ENCODE measurements at places on chromosomes 2 and 18.

GRCh38 chr2:171482877-171483276 lies 39.4 kb upstream of the CYBRD1 start:
- no peak for DNase-seq

DNA sequence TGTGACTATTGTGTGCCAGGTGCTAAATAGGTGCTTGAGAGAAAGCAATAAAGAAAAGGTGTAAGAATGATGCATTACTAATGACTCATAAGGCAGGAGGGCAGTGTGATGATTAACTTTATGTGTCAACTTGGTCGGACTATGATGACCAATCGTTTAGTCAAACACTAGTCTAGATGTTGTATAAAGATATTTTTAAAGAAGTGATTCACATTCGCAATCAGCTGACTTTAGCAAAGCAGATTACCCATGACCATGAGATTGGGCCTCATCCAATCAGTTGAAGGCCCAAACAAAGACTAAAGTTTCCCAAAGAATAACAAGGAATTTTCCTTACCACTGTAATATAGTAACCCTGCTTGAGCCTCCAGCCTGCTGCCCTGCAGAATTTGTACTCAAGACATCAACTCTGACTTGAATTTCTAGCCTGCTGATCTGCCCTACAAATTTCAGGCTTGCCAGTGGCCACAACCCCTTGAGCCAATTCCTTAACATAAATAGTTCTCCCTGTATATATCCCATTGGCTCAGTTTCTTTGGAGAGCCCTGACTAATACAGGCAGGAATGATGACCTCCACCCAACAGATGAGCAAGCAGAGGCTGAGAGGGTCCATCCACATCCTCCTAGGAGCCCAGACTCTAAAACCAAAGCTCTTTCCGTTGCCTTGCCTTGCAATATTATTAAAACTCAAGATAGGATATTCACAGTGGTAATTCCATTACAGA lies 132.6 kb downstream of the ACTR3 start:
- DNase-seq = no peak

DNA sequence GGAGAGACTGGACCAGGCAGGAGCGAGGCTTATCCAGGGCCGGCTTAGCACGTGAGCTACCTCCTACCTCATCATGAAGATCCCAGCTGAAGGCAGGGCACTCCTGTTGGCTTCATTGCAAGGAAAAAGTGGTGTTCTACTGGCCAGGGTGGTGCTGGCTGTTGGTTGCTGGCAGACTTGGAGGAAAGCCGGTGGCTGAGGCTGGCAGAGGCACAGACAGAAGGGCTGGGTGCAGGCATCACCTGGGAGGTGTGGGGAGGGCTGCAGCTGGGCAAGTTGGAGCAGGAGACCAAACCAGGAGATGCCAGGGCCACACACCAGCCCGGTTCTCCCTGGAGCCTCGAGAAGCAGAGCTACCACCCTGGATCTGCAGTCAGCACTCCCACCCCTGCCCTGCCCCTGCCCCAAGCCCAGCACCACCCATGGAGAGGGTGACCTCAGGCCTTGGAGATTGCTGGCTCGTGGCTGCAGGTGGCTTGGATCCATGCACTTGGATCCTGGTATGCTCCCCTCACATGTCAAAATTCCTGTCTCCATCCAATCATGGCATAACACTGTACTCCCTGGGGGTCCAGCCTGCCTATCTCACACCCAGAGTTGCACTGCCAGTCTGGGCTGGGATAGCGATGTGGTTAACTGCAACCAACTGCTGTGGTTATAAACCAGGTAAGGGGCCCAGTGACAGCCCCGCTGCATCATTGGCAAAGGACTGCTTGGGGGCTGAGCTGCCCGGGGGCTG lies 49.7 kb downstream of the GLI2 start:
- DNase-seq = no peak

GRCh38 chr2:95316466-95317122 lies 19.4 kb downstream of the KCNIP3 start:
- no peak for DNase-seq

DNA sequence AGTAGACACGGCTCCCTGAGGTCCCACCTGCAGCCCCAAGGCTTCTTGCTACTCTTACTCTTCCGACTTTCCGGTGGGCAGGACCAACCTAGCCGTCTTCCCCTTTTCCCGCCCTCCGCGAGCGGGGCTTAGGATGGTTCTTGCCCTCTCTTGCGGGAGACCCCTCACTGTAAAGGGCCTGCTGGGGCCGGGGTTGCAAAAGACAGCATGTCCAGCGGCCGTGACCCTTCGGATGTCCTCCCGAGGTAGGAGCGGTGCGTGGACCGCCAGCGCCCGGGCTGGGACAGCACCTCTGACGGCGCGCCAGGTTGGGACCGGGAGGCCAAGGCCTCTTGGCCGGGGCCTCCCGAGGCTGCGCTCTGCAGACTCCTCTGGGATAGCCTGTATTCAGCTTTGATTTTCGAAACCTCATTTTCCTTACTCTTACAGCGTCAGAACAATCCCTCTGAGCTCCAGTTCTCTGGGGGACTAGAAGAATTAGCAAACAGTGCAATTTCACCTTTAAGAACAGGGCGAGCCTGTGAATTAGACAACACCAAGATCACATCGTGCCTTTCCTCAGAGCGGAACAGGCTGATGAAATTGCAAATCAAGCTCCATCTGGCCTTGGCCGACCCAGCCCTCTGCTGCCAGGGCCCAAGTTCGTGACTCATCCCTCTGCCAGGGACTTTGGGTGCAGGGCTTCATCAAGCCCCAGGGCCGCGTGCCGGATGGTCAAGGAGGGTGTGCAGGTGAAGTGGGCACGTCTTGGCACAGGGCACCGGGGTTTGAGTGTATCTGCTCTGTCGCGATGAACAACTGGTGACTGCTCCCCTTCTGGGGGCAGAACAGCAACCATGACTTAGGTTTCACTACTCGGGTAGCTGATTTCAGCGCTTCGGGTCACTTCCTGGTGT lies 777 bp downstream of the MOCOS start:
- no peak for DNase-seq

- DNase-seq = no peak
These were observed 31.9 kb upstream of the SLC25A52 start for GRCh38 chr18:31792580-31792911.

GRCh38 chr2:232816657-232817056 lies 40.3 kb upstream of the KCNJ13 start:
- DNase-seq = no peak

GRCh38 chr2:45253151-45253550 lies 243.9 kb upstream of the SIX2 start:
- DNase-seq = no peak

- no peak for DNase-seq
These were observed 160.5 kb downstream of the TMEM163 start for GRCh38 chr2:134558208-134558830.

DNA sequence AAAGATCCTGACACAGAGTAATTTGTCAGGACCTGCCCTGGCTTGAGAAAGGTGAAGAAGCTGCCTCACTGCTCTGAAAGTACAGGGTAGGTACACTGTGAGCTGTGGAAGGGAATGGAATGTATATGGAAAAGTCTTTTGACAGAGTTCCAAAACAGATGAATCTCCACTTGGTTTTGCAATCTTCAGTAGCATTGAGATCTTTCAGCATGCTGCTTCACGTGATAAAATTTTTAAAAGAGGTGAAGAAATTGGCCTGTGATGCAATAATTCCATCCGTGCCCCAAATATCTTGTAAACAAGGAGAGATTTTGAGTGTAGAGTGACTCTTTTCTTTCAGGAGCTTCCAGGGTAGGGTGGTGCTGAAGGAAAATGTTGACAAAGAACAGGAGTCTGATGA lies 123.1 kb downstream of the OSR1 start:
- DNase-seq = no peak

DNA sequence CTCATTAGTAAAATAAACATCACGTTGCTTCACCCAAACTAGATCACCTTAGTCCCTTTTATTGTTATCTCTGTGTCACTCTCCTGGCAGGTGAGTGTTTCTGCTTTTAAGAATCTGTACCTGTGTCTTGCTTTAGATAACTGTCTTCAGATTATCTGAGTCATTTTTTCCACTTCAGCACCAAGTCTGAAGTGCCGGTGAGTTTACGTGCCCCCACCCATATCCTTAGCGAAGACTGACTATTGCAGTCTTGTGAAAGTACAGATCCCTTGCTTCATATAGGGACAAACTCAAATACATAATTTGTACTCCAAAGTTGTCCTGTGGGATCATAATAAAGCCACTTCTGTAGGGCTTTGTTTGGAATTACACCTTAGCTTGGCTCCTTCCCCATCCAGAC lies 41.1 kb downstream of the SCN2A start:
- DNase-seq = no peak

DNA sequence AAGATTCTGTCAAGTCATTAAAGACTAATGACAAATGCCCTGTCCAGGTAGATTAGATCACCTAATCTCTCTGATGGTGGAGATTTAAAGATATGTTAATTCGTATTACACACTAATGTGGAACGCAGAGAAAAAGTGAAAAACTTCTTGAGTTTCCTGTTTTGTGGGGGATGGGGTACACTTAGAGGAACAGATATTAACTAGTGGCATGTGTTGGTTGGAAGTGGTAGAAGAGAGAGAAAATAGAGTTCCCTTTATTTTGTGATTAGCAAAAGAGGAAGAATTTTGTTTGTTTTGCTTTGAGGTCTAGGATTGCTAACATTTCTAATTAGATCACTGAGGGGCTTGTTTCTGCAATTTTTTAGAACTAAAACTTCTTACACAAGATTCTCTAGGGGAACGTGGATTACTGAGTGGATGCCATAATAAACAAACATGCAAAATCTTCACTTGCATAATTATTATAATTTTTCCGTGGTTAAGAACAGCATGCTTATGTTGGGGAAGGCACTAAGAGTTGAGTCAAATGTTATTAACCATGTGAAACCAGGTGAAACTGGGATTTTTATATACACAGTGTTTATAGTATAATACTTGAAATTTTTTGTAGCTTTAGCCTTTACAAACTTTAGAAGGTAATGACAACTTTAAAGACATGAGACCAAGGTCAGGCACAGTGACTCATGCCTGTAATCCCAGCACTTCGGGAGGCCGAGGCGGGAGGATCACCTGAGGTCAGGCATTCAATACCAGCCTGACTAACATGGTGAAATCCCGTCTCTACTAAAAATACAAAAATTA lies 97.4 kb upstream of the STK17B start:
- DNase-seq = no peak

DNA sequence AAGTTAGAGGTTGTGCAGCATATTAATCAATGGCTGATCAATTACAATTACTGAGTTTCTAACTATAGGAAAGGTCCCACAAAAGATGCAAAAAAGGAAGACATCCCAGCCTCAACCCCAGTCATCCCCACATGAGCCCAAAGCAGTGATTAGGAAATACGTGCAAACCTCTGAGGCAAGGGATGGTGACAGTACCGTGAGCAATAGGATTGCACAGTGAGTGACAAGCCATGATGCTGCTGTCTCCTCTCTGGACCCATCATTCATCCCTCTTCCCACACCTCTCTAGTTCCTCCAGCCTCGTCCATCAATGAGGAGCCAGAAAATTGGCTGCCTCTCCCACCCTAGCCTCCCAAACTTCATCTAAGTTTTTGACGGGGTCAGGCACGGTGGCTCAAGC lies 4.0 kb upstream of the SLC11A1 start:
- no peak for DNase-seq

DNA sequence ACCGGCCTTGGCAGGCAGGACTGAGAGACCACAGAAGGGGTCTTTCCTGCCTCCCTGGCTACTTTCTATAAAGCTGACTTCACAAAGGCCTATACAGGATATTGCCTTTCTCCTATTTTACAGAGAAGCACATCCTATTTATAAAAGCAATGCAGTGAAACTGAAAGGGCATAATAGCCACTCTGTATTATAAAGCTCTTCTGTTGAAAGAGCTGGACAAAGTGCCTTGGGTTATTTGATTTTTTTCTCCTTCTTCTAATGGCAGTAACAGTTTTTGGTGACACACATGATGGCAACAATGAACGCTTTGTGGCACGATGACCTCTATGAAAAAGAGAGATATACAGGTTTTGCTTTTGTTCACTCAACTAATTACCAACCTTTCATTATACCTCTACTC lies 281.1 kb downstream of the ZNF516 start:
- no peak for DNase-seq

DNA sequence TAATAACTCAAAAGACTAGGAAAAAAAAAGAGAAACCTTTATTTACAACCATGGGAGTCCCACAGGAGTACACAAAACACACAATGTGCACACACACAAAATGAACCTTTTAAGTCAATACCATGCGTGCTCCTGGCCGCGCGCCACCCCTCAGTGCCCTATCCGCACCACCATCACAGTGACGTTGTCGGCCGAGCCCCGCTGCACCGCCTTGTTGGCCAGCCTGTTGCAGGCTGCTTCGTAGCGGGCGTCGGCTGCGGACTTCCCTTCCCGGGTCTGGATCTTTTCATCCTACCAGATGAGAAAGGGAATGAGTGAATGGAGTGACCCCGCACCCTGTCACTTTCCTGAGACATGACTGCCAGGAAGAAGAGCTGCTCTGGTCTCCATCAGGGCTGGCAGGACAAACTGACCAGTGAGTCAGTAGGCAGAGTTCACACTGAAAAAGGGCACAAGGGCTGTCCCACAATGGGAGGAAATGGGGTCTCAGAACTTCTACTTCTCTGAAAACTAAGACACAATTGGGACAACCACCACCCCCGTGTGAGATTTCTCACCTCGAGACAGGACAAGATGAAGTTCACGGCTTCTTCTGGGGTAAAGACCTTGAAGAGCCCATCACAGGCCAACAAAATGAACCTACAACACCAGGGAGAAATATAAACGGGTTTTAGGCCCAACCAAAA lies 11.8 kb downstream of the ERFE start:
- no peak for DNase-seq

DNA sequence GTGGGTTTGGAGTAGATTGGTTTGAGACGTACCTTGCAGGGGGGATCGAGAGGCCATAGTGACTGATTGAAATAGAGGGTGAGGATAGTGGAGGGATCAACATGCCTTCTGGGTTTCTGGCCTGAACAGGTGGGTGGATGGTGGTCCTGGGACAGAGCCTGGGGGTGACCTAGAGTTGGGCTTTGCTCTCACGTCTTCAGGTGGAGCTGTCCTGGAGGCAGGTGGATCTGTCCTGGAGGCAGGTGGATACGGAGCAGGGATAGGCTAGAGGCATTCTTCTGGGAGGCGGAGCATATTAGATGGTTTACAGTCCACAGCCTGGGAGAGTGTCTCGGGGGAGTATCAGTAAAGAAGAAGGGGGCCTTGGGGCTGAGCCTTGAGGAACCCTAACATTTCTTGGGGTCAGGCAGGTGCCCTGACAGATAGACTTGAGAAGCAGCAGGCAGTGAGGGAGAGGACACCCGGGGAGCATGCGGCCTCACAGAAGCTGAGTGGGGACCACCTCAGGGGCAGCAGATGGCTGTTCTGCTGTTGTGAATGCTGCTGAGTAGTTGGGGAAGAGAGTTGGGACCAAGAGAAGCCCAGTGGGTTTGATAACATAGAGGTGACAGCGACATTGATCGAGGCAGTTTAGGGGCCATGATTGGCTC lies 1.6 kb downstream of the CAPN10 start:
- no peak for DNase-seq

DNA sequence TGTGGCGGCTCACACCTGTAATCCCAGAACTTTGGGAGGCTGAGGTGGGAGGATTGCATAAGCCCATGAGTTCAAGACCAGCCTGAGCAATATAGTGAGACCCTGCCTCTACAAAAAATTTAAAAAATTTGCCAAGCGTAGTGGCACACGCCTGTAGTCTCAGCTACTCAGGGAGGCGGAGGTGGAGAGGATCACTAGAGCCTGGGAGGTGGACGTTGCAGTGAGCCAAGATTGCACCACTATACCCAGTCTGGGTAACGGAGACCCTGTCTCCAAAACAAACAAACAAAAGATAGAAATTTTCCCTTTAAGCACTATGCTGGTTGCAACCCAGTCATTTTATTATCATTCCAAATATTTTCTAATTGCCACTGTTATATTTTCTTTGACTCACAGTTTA lies 32.3 kb downstream of the NPHP1 start:
- no peak for DNase-seq

GRCh38 chr2:134712299-134712698 lies 6.5 kb downstream of the TMEM163 start:
- DNase-seq = no peak
